ENCODE measurements at places on chromosomes 2 and 18. TPM values are rescaled to one million over a fixed set of nuclear protein-coding genes. Genes with fewer than 3 reads are reported as not detected.

The CIDEA gene
- not detected for total RNA-seq

The MRO gene
- not detected for total RNA-seq

- no peak for DNase-seq
These were observed 91.6 kb upstream of the CTDP1 start for GRCh38 chr18:79587779-79588635.

DNA sequence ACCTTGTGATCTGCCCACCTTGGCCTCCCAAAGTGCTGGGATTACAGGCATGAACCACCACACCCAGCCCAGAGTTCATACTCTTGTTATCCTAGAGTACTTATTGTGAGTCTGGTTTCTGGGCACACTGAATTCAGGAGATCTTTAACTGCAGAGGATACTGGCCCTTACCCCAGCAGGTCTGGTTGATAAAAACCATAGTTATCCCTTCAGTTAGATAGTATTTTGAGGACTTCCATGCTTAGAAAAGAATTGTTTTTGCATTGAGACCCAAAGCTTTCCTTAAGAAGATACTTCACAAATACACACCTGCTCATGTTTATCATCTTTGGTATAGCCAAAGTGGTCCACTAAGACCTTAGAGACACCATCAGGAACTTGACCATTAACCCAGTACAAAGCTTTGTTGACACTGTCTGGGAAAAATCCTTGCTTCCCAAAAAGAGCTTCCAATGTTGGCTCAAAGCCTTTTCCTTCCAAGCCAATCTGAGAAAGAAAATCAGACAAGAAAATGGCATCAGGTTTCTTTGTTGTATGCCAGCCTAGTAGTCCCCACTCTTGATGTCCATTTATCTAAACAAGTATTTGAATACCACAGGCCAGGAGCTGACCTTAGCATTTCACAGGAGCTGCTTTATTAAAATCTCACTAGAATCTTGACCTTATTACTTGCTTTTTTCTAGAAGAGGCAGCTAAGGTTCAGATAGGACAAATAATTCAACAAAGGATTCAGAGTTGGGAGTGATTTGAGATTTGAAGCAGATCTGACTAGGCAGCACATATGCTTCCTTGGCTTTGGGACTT is 17.2 kb downstream of the APOB start:
- no peak for DNase-seq

DNA sequence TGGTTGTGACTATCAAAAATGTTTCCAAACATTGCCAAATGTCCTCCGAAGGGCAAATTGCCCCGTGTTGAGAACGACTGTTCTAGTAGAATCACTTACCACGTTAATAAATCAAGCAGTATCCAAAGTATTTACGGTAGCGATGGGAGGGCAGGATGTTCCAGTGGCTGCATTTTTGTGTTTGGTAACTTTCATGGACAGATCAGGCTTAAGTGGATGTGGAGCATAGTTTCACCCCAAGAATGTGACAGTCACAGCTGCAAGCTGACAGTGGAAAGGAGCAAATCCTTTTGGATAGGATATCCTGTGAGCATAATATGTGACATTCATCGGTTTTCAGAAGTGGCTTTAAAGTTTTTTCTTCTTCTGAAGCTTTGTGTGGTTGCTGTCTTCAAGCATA is 46.3 kb upstream of the DARS1 start:
- DNase-seq = no peak

Data from activated naive CD8-positive, alpha-beta T cell treated with anti-CD3 and anti-CD28 coated beads for 36 hours (primary cell).